ENCODE measurements at places on chromosomes 13 and 19.

GRCh38 chr19:9431475-9431874, 3.9 kb downstream of the ZNF266 start:
- peak; percentile 13 for DNase-seq

GRCh38 chr19:51103926-51104341, 4.3 kb downstream of the CTU1 start:
- DNase-seq: no peak

- DNase-seq: peak; percentile 81
Observed at GRCh38 chr19:55552620-55553019, 7.3 kb upstream of the SBK3 start.

DNA sequence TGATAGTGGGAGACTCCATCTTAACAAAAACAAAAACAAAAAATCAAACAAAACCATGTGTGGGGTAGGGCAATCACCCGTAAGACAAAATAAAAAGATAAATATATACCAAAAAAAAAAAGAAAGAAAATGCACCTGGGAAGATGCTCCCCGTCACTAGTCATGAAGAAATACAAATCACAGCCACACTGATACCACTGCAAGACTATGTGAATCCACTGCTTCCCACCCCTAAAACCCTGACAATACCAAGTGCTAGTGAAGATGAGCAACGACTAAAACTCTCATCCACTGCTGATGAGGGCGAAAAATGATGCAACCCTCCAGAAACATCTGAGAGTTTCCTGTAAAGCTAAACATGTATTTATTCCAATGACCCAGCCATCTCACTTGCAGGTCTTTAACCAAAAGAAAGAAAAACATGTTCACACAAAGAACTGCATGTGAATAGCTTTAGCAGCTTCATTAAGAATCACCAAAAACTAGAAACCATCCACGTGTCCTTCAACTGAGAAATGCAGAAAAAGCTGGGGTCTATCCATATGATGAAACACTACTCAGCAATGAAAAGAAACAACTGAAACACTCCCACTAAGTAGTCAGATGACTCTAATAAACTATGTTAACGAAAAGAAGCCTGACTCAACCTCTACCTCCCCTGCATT, 31.7 kb downstream of the BRD4 start:
- DNase-seq: peak; percentile 80

DNA sequence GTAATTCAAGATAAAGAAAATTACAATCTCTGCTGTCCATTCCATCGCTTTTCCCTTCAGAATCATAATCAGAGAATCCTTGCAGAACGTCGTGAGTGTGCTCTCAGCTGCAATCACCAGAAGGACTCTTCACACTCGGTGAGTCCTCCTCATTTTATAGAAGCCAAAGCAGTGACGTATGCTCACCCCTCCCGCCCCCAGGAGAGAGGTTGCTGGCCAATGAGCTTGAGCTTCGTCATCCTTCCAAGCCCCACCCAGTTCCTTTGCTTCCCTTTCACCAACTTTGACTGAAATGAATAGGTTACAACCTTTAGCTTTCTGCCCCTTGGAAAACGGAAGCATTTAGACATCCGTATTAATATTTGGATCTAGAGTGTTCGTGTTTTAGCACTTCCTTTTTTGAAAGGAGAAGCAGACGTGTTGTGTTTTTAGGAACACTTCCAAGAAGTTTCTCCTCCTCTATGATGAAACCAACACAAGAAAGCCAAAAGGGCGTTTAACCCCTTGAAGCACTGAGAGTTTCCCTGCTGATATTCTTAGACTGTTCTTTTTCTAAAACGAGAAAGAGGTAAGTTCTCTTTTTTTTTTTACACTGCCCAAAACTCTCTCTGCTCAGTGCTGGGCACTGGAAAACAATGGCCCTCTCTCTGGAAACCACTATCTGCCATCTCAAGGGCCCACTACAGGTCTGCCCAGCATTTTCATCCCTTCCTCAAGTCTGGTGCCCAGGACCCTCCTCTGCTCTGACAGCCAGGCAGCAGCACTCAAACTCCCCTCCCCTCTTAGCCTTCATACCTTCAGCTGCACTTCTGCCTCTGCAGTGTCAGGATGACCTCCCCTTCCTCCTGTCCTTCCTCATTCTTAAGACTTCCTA, 44.3 kb upstream of the CEACAM21 start:
- peak; percentile 16 for DNase-seq

DNA sequence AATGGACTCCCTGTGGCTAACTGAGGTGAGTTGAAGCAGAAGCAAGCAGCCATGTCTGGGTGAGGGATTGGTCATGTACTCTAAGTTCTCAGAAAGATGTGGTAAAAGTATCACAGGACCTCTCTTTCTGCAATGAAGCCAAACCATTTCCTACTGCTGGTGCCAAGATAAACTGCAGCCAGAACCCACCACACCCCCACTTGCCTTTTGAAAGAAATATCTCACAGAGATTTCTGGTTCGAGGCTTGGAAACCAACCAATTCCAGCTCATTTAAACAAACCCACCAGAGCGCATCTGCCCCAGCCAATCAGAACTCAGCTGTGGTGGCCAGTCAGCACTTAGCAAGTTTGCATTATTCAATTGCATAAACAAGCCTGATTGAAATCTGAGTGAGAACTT, 204.5 kb upstream of the ATXN8OS start:
- DNase-seq: peak; percentile 84

Data from astrocyte of the spinal cord (primary cell).